Naive thymus-derived CD8-positive, alpha-beta T cell (primary cell): ENCODE measurements at places on chromosomes 6 and 20. TPM values are rescaled to one million over a fixed set of nuclear protein-coding genes. Genes with fewer than 3 reads are reported as not detected.
A peak's percentile ranks its signal among the peaks of the same experiment; 100 is the strongest.

The NR2E1 gene
- not detected for total RNA-seq

The SLC26A8 gene
- not detected for total RNA-seq

The ERVFRD-1 gene
- not detected for total RNA-seq

The MAP7 gene
- total RNA-seq = 0.16 TPM

The TRIM40 gene
- total RNA-seq = not detected

The TCF15 gene
- not detected for total RNA-seq

DNA sequence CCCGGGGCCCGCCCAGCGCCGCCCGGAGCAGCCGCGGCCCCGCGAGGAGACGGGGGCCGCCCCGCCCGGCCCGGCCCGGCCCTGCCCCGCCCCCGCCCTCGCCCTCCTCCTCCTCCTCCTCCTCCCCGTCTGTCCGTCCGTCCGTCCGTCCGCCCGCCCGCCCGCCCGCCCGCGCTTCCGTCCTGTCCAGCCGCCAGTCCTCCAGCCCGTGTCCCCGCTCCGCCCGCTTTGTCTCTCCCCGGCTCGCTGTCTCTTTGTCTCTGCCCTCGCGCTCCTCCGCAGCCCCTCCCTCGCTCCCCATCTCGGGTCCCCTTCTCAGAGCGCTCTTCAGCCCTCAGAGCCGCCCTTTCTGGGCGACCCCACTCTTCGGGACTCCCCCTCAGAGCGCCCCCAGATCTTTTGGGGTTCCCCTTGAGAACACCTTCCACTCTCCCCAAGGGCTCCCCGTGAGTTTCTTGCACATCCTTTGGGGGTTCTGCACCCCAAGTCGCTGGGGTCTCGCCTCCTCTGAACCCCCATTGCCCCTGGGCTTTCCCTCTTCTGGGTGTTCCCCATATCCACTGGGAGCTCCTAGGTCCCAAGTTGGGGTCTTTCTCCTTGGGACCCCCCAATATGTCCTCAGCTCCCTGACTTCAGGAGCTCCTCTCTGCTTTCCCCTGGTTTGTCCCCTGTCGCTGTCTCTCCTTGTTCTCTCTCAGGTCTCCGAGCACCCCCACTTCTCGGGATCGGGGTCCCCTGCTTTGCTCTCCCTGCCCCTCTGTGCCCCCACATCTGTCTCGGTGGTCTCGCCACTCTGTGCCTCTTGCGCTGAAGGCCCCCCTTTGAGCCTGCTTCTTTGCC, 79.5 kb upstream of the MYL9 start:
- peak; percentile 20 for DNase-seq

GRCh38 chr6:40422046-40422445, 165.1 kb downstream of the LRFN2 start:
- DNase-seq = no peak

DNA sequence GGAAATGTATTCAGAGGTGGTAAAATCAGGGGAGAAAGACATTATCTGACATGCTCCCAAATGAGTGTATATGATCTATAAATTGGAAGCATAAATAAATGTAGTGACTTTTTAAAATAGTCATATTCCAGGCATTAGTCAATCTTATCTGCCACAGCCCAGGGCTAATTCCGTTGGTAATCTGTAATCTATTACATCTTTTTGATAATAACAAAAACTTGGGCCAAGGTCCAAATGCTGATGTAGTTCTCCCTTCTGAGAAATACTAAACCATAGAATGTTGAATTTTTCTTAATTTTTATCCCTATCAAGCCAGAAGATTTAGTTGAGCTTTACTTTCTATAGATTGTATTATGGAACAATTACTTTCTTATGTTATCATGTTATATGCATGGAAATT, 1279.8 kb downstream of the EPHA7 start:
- DNase-seq = no peak

DNA sequence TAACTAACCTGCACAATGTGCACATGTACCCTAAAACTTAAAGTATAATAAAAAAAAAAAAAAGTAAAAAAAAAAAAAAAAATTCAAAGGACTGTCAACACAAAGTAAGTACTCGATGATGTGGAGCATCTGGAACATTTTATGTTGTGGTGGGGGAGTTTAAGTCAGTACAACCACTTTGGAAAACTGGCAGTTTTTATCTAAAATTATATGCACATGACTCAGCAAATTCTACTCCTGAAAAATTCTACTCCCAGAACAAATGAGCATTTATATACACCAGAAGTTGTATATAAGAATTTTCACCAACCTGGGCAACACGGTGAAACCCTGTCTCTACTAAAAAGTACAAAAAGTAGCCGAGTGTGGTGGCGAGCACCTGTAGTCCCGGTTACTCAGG, 36.9 kb upstream of the CCDC28A start:
- DNase-seq = no peak

- no peak for DNase-seq
Observed at GRCh38 chr6:74402781-74403180, 706.8 kb downstream of the CD109 start.

DNA sequence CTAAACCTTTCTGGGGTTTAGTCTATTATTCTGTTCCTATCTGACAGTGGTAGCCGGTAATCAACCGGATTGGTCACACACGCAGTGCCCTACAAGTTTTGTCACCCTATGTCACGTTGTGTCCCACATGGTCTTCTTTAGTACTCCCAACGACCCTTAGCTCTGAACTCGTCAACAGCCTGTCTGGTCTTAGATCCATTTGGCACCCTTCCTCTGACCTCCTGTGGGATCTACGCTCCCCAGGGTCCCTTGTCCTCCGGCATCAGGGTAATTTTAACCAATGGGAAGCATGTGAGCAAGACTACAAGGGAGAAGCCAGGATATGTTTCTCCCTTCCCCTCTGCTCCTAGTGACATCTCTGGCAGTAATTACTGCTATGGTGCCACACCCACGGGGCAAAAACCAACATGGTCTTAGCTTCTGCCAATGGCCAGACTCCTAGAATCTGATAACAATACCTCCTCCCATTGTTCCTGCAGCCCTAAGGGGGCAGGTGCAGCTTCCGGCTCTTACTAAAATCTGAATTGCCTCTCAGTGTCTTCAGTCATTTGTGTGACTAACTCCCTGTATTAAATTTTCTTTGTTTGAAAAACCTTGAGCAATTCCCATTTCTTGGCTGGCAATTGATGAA, 56.6 kb downstream of the MAFB start:
- DNase-seq = no peak

DNA sequence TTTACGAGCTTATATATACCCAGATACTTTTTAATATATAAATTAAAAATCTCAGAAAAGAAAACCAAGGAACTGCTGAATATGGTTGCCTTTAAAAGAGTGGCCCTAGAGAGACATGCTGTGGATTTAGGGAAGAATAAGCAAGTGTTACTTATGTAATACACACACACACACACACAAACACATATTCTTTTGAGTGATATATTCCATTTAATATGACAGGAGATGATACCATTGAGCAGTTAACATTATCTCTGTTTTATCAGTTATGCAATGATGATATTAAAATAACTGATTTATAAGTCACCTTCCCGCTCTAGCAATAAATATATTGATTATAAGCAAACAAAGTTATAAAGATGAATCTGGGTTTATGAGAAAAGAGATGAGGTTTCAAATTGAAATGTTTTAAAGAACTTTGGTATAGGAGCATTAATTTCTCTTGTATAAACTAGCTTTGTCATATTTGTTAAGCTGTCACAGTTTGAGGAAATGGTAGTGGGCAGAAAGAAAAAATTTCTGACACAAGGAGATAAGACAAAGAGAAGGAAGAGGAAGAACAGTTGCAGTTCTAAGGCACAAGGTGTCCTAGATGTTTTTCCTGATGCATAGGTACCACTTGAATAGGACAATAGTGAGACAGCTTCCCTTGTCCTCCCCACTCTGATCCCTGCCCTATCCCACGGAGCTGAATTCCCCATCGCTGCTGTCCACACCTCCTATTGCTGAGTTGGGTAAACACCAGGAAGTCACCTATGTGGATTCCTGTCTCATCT, 26.4 kb downstream of the GPX5 start:
- DNase-seq = no peak

DNA sequence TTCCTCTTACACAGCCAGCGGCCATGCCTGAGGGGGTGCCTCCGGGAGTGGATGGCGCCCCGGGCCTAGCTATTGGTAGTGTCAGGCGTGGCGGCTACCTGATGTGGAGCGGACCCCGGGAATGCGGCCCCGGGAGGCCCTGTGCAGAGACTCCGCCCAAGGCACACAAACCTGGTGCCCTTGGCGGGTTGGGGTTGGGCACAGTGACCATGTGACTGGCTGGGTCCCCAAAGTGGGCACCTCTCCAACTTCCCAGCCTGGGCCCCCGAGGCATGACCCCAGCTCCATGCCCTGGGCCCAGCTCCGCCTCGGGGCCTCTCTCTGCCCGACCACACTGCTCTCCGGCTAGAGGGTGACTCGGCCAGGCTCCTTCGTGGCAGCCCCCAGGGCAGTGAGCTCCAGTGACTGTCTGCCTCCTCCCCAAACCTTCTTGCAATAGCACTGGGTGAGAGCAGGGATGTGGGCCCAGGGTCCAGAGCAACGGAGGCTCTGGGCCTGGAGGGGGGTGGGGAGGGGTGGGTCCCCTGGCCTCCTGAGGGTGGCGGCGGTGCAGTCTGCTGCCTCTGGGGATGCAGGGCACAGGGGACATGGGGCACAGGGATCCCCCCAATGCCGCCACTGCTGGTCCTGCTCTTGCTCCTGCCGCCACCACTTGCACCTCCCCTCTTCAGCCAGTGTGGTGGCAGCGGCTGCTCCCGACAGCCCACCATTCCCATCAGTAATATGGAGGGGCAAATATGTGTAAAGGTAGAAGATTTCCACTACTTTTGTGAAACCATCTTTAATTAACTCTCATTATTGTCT, 942.9 kb upstream of the EPHA7 start:
- DNase-seq = no peak

GRCh38 chr6:33424855-33425667, 5.2 kb downstream of the SYNGAP1 start:
- no peak for DNase-seq

DNA sequence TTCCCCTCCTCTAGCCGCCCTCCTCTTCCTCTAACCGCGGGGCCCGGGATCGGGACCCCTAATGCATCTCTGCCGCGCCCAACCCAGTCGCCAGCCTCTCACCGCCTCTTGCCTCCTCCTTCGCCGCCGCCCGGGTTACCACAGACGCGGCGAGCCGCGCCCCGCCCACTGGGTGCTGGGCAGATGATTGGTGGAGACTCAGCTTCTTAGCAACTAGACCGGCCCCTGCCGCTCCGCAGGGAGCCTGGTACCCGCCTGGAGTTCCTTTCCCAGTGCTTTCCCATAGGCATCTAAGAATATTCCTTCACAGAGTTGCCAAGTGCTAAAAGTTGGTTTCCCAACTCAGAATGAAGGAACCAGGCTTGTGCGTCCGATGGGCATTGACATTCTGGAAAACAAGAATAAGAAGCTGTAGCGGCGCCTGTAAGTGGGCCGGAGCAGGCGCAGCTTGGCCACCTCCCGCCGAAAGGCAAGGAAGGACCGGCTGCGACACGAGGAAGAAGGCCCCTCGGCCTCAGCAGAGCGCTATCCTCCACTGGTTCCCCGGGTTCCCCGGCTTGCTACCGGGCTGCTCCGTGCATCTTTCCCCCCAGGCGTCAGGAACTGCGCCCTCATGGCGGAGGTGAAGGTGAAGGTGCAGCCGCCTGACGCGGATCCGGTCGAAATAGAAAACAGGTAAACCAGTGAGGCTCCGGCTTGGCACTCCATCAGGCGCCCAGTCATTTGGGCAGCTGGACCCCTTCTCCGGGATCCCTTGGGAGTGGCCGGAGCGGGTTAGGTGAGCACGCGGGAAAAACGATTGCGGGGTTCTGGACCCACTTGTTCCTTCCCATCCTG, at the start of the genes DZANK1 and POLR3F:
TSS of gene DZANK1 (minus strand) at position 137 of the 837 bp plus-strand sequence. CDS start 1,672 bp downstream, outside the sequence.
TSS of gene POLR3F (plus strand) at position 497 of the 837 bp plus-strand sequence. CDS start at position 614, 117 bp downstream.
- peak; percentile 88 for DNase-seq
